ENCODE measurements at places on chromosomes 16 and 17. TPM values are rescaled to one million over a fixed set of nuclear protein-coding genes. Genes with fewer than 3 reads are reported as not detected.

The CTRL gene
- total RNA-seq, result 0.38 TPM

The POLR2A gene
- total RNA-seq, result 158 TPM

The TSPOAP1 gene
- 15.8 TPM for total RNA-seq

The TLCD3B gene
- 0.13 TPM for total RNA-seq

The CX3CL1 gene
- 2.4 TPM for total RNA-seq

The TBC1D3 gene
- total RNA-seq, result not detected

The TMEM100 gene
- not detected for total RNA-seq

The RAMP2 gene
- total RNA-seq, result 5.1 TPM

The CDH13 gene
- total RNA-seq, result 98.6 TPM

The AKTIP gene
- total RNA-seq, result 19.8 TPM

The CD300H gene
- total RNA-seq, result not detected

The PRKCA gene
- total RNA-seq, result 20.7 TPM

The ST6GALNAC2 gene
- total RNA-seq, result 0.33 TPM

The CDK5R1 gene
- total RNA-seq, result 3.0 TPM

The SEPTIN1 gene
- total RNA-seq, result 0.63 TPM

The DCTPP1 gene
- total RNA-seq, result 96.5 TPM

The ASPA gene
- not detected for total RNA-seq

The HSF5 gene
- 0.25 TPM for total RNA-seq

The PERCC1 gene
- not detected for total RNA-seq

The GRB7 gene
- total RNA-seq, result 31.8 TPM

The EVI2A gene
- total RNA-seq, result not detected

The NAGS gene
- 9.0 TPM for total RNA-seq

The PMFBP1 gene
- total RNA-seq, result 0.98 TPM

The GNGT2 gene
- total RNA-seq, result not detected

The GPRC5B gene
- 19.8 TPM for total RNA-seq

The CA4 gene
- total RNA-seq, result not detected

The C1QBP gene
- total RNA-seq, result 271 TPM

The ZNF652 gene
- 16.6 TPM for total RNA-seq

The TM4SF5 gene
- total RNA-seq, result not detected

The RNF43 gene
- 0.63 TPM for total RNA-seq

The CDH5 gene
- not detected for total RNA-seq

The NDRG4 gene
- 28.0 TPM for total RNA-seq

The EFCAB5 gene
- total RNA-seq, result not detected

The ANKRD40CL gene
- not detected for total RNA-seq

The OTOP2 gene
- total RNA-seq, result not detected

The AGRP gene
- not detected for total RNA-seq

The WFDC1 gene
- total RNA-seq, result 0.63 TPM

The ALOX12B gene
- 0.25 TPM for total RNA-seq

The KLHL11 gene
- 13.2 TPM for total RNA-seq

The CDYL2 gene
- 4.7 TPM for total RNA-seq

The MEFV gene
- total RNA-seq, result not detected

The BCL6B gene
- total RNA-seq, result under 0.01 TPM

The ENPP7 gene
- not detected for total RNA-seq
